ENCODE measurements at places on chromosomes 6 and 20. TPM values are rescaled to one million over a fixed set of nuclear protein-coding genes. Genes with fewer than 3 reads are reported as not detected.

- DNase-seq: peak; percentile 51
Measured at GRCh38 chr6:70884074-70884983, 72.5 kb downstream of the B3GAT2 start.

DNA sequence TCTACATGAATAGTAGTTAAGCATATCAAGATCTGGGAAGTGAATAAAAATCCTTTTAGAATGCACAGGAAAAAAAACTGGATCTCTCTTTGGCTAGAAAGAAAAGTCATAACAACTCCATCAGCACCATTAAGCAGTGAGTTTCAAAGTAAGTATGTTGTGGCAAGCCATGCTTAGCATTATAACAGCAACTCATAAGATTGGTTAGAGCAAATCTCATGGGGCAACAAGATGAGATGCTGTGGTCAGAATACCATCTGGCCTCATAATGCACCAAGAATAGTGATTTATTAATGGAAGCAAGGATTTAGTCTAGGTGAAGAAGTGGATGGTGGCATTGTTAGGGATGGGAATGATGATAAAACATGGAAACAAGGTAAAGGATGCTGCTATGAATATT, 159.4 kb downstream of the PHF3 start:
- DNase-seq: no peak

DNA sequence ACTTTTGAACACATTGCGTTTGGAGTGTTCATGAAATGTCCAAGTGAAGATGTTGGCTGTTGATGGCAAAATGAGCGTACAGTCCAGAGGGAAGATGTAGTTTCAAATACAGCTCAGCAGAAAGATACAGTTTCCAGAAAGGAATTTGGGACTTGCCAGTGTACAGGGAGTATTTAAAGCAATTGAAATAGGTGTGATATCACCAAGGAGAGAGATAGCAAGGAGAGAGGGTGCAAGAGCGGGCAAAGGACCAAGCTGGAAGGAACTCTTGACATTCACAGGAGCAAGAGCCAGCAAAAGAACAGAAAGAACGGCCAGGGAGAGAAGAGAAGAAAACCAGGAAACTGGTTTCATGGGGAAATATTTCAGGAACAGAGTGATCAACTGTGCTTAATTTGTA, 47.8 kb downstream of the CARMIL1 start:
- no peak for DNase-seq

- peak; percentile 40 for DNase-seq
Measured at GRCh38 chr20:46690219-46691106, 1.2 kb upstream of the TP53RK start.

- DNase-seq: no peak
Measured at GRCh38 chr20:48681873-48682426, 145.8 kb downstream of the PREX1 start.

DNA sequence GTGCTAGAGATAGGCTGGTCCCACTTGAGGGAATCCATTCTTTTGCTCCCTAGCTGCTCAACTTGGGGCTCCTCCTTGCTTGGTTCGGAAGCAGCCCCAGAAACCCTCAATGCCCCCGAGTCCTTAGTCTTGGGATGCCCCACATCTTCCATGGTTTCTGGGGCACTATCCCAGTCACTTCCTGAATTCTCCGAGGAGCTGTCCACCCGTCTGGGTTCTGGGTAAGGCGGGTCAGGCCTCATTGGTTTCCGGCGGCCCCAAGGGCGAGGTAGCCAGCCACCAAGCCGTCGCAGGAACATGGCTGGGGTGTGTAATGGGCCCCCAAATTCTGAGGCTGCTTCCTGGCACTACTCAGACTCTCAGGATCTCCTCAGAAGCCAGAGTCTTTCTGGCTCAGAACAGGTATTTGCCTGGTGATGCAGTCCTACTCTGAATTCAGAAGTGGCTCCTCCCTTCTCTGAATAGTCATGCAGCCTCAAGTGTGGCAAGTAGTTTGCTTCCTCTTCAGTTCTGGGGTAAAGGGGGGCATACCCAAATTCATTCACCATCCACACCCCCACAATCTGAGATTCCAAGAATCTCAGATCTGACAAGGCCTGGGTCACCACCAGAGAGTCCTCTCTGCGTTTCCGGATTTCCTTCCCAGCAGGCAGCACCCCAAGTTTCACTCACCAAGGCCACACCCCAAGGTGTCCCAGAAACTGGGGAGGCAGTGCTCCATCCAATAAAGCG, 763 bp downstream of the C6orf47 start:
- DNase-seq: peak; percentile 38

GRCh38 chr20:46688151-46689081, 828 bp downstream of the TP53RK start:
- peak; percentile 42 for DNase-seq

DNA sequence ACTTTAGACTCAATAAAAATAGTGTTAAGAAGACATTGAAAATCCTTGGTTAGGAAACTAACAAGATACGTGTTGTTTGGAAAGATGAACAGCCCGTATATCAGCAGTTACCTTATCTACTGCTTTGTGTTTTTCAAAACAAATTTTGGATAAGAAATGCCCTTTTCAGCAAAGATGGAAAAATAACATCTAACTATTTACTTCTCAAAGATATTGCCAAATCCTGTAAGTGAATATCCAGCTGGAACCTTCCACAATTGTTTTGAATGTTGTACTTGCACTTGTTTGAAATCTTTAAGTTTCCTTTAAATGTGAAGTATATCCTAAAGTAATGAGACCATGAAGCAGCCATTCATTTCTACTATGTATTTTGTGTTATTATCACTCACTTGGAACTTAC, 14.6 kb downstream of the TAGAP start:
- no peak for DNase-seq

- no peak for DNase-seq
Measured at GRCh38 chr6:169044381-169045230, 209.0 kb downstream of the THBS2 start.

DNA sequence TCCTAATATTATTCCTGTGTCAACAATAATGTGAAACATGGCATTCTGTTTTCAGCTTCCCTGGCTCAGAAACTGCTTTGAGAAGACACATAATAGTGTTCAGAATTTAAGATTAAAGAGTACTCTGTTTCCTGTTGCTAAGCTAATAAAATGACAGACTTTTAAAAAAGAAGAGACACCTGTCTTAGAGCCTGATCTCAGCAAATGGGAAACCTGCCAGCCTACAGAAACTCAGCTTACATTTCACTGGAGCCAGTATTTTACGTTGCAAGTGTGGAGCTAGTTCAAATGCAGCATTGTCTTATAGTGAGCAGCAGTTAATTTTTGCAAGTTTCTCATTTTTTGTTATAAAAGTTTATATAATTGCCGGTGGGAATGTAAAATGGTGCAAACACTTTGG, 28.8 kb downstream of the KIZ start:
- DNase-seq: no peak

GRCh38 chr6:158854214-158855101, 35.3 kb upstream of the EZR start:
- peak; percentile 87 for DNase-seq

EEF1A2 gene
- 1.7 TPM for total RNA-seq

PAX1 gene
- total RNA-seq: not detected

All from fibroblast of lung (primary cell).